ENCODE measurements at places on chromosomes 16 and 17.

DNA sequence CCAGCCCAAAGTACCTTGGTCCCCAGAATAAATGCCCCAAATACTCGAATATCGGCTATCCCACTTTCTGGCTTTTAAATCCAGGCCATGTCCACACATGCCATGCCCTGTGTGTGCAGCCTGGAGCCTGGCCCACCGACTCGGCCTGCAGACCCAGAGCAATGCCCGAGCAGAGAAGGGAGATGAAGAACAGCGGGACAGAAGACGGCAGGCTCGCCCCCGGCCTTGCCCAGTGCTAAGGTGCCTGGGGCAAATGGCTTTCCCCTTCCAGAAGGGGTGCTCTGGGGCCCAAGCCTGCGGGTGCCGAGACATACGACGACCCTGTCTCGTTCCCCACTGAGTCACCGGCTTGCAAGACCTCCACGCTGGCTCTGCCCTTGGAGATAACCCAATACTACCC is 8.0 kb downstream of the CLUH start:
- DNase-seq: no peak

- no peak for DNase-seq
Observed at GRCh38 chr17:17964710-17965109, 7.5 kb downstream of the TOM1L2 start.

- no peak for DNase-seq
Observed at GRCh38 chr17:71709946-71710345, 410.9 kb upstream of the SOX9 start.

DNA sequence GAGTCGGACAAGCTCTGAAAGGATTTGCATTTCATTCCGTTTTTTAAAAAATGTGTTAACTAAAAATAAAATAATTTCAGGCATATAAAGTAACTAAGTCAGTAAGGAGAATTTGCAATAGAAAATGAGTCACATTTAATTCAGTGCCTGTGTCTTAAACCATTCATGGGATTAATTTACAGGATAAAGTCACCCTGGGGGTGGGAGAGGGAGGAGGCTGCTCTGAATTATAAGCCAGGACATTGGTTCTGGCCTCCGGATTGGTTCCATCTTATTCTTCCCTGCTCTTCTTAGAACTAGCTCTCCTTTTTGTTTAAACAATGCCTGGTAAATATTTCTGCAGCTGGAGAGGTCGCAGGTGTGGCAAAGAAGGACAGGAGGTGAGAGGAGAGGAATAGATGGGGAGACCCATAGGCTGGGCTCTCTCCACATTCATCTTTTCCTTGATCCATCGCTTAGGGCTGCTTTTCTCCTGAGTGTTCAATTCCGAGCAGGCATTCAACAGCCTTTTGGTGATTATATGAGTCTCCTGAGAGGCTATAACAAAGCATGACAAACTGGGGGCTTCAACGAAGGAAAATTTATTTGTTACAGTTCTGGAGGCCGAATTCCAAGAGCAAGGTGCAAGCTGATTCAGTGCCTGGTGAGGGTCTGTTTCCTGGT is 319.2 kb downstream of the PHKB start:
- no peak for DNase-seq

DNA sequence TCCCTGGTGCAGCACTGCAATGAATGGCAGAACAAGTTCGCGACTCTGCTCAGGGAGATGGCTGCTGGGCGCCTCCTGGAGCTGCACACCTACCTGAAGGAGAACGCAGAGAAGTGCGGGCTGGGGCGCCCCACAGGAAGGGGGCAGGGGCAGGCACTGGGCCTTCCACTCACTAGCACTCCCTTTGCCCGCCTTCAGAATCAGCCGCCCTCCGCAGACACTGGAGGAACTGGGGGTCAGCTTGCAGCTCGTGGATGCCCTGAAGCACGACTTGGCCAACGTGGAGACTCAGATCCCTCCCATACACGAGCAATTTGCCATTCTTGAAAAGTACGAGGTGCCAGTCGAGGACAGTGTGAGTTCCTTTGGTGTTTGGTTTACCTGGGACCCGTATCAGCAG is 46.4 kb downstream of the DNAH2 start:
- no peak for DNase-seq

- DNase-seq: no peak
Observed at GRCh38 chr16:55760310-55761001, 72.4 kb downstream of the CES1 start.

- DNase-seq: no peak
Observed at GRCh38 chr16:89060207-89060794, 33.4 kb upstream of the ACSF3 start.

DNA sequence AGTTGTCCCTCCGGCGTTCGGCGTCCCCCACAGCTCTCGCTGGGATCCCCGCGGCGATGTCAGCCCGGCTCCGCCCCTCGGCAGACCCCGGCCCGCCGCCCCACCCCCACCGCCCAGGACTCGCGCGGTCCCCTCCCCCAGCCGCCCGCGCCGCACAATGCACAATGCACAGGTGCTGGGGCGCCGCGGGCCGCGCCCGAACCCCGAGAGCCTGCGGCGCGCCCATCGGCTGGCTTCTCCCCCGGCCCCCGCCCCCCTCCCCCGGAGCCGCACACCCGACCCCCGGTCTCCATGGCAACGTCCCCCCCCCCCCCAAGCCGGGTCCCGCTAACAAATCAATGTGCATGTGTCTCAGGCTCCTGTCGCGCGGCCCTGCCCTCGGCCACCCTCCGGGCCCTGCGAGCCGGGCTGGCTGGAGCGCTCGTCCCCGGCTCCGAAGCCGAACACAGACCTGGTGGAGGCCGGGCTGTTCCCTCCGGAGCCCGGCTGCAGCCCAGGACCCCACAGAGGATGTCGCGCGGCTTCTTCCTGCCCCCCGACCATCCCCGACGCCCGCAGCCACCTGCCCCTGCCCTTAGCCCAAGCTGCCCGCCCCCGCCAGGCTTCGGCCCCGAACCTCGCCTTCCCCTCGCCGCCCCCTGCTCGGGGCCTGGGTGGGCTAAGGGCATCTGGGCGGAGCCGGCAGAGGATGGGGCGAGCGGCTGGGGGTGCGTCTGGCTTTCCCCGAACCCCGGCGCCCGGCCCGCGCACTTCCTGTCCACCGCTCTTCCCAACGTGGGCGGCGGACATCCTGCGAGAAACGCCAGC is 818 bp upstream of the CBX8 start:
- no peak for DNase-seq

DNA sequence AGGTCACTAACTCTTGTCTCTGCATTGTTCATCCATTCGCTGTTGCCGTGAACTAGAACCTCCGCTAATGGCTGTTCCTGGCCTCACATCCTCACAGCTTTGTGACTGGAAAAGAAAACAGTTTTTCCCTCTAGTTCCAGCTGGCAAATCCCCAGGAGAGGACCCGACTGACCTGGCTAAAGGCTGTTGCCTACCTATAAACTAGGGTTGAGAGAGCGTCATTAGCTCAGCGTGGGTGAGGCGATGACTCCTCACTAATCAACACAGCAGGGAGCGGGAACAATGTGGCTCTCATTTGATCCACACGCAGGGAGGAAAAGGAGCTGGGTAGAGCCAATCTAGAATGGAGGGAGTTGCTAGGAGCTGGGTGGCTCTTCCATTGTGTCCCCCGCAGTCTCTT is 282.1 kb upstream of the IRX5 start:
- no peak for DNase-seq

Data from DMS79 (cell line).